ENCODE measurements at places on chromosomes 7 and 10. TPM values are rescaled to one million over a fixed set of nuclear protein-coding genes. Genes with fewer than 3 reads are reported as not detected.

DNA sequence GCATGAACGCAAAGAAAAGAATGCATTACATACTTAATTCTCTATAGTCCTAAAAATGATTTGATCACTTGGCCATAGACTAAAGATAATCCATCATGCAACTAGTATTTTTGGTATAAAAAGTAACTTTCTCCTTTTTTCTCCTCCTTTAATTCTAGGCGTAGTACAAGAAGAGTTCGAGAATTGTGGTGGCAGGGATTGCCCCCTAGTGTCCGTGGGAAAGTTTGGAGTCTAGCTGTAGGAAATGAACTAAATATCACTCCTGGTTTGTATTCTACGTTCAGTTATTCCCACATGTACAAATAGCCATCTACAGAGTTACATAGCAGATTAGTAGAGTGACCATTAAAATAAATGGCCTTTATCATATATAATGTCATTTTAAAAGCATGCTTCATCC is 45.5 kb upstream of the HELLS start:
- DNase-seq = peak; percentile 22

SYNPO2L gene
- polyA plus RNA-seq = 33.6 TPM

GRCh38 chr7:96127746-96128145 is 194.2 kb downstream of the SLC25A13 start:
- no peak for DNase-seq

DNA sequence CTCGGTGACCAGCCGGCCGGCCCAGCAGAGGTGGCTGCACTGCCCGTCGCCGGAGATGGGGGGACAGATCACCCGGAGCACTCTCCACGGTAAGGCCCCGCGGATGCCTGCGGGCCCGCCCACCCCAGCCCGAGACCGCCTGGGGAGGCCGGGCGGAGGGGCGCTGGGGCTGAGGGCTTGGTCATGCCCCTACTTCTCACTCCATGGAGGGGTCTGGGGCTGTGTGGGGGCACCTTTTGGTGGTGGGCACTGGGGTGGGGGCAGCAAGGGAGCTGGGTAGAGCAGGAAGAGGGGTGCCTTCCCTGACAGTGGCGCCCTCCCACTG is 61.8 kb downstream of the NEURL1 start:
- no peak for DNase-seq

GALNT17 gene
- 2.9 TPM for polyA plus RNA-seq

DNA sequence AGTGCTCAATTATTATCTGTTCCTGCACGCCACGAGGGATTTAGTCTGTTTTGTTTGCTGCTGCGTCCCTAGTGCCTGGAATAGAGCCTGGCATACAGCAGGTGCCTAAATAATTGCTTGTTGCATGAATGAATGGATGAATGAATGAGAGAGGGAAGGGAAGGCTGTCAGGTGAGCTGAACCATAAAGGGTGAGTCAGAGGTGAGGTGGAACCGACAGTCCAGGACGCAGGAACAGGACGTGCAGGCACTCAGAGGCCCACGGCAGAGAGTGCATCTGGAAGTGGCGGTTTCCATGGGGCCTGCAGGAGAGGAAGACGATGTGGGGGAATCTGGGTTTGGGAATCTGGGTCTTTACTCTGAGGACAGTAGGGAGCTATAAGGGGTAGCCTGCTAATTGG is 17.7 kb upstream of the PPIF start:
- no peak for DNase-seq

CLDN3 gene
- polyA plus RNA-seq = 11.2 TPM

GRCh38 chr10:113126229-113127201 is 176.5 kb downstream of the TCF7L2 start:
- peak; percentile 84 for DNase-seq

SUMF2 gene
- polyA plus RNA-seq = 49.5 TPM

PKD1L1 gene
- 0.15 TPM for polyA plus RNA-seq

CCL26 gene
- polyA plus RNA-seq = not detected

DNA sequence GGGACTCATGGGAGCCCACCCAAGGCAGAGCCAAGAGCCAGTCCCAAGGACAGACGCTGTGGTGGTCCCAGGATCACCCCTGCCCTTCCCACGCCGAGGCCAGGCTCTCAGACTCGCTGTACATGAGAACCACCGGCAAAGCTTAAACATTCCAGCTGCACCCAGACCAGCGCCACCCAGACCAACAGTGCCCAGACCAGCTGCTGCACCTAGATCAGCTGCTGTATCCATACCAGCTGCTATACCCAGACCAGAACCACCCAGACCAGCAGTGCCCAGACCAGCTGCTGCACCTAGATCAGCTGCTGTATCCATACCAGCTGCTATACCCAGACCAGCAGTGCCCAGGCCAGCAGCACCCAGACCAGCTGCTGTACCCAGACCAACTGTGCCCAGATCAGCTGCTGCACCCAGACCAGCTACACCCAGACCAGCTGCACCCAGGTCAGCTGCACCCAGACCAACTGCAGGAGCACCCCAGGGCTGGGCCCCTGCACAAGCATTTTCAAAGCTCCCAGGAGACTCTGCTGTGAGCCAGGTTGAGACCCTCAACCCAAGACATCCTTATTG is 47.9 kb upstream of the CNPY1 start:
- no peak for DNase-seq

- peak; percentile 84 for DNase-seq
These were observed 28.5 kb downstream of the RET start for GRCh38 chr10:43105102-43105955.

DNA sequence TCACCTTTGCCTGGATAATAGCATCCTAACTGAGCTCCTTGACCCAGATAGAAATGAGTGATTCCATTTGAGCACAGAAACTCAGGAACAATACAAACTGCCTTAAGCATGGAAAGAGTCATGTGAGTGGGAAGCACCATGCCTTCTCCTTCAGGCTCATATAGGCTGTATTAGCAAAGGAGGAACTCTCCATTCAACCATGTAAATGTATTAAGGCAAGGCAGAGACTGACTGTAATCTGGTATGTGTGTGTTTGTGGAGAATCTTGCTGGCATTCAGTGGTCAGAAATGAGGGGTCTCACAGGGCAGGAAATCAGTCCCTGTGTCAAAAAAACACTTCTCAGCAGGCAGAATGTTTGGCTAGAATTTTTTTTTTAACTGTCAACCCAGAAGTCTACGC is 40.2 kb downstream of the COA1 start:
- DNase-seq = no peak

- no peak for DNase-seq
These were observed 1147.3 kb downstream of the XPNPEP1 start for GRCh38 chr10:108775911-108776475.

NRAP gene
- 0.11 TPM for polyA plus RNA-seq
